ENCODE measurements at places on chromosomes 1 and 21.
A peak's percentile ranks its signal among the peaks of the same experiment; 100 is the strongest.

GRCh38 chr1:61107638-61108037 lies 25.3 kb downstream of the NFIA start:
- no peak for DNase-seq

GRCh38 chr1:106613068-106613467 lies 443.4 kb upstream of the PRMT6 start:
- no peak for DNase-seq

DNA sequence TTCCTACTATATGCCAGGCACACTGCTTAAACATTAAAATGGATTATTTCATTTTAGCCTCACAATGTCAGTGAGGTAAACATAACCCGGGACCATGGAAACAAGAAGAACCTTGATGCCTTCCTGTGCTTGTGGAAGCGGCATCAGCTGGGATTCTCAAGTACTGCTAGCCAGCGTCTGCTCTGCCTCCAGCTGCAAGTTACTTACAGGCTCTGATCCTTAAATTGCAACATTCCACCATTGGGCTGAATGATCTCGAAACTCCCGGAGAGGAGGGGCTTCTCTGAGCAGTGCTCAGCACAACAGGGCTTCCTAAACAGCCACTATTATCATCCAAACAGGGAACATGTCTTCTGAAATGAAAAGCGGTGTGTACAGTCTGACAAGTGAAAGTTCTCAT lies 6.7 kb upstream of the MAN1C1 start:
- no peak for DNase-seq

DNA sequence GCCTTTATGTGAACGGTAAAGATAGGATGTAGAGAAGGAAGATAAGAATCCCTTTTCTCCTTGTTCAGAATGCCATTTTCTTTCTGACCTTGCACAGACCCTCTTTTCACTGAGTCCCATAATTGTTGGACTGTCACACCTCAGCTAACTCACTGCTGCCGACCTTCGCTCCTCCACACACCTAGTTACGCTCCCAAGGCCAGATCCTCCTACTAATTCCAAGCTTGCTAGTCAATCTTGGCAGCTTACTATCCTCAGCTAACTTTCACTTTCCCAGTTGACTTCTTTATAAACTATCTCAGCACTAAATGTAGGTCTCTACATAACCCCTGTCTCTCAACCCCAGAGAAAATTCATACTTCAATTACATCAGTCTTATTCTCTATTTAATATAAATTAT lies 471.8 kb upstream of the PRMT6 start:
- no peak for DNase-seq

DNA sequence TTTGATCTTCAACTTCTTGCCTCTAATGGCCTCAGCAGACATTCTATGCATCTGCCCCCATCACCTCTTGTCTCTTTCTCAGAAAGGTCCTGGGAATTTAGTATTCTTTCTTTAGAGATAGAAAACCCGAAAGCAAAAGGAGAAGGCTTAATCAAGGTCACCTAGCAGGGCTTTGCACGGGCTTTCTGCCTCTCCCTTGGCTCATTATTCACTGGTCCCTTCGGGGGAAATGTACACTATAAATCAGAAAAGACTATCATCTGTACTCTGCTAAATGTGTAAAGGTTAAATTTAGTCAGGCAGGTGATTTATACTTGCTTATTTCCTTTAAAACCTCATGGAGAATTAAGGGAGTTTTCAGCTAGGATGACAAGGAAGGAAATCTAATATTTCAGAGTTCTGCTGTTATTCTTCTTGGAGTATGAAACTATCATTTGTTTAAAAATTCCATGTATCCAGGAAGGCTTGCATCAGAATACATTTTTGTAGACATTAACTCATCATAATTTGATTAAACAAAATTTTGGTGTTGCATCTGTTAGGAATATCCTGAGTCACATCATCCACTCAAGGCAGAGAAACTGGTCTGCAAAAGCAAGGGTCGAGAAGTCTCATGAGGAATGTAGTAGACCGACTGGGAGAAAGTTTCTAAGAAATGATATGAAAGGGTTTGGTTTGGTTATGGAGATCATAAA lies 124.6 kb downstream of the GABPA start:
- DNase-seq: peak; percentile 48

GRCh38 chr21:42343963-42344510 lies 6.8 kb downstream of the TFF2 start:
- DNase-seq: no peak

GRCh38 chr1:235030919-235031596 lies 97.6 kb downstream of the TOMM20 start:
- no peak for DNase-seq

GRCh38 chr1:40495315-40495903 lies 13.2 kb upstream of the EXO5 start:
- DNase-seq: no peak

DNA sequence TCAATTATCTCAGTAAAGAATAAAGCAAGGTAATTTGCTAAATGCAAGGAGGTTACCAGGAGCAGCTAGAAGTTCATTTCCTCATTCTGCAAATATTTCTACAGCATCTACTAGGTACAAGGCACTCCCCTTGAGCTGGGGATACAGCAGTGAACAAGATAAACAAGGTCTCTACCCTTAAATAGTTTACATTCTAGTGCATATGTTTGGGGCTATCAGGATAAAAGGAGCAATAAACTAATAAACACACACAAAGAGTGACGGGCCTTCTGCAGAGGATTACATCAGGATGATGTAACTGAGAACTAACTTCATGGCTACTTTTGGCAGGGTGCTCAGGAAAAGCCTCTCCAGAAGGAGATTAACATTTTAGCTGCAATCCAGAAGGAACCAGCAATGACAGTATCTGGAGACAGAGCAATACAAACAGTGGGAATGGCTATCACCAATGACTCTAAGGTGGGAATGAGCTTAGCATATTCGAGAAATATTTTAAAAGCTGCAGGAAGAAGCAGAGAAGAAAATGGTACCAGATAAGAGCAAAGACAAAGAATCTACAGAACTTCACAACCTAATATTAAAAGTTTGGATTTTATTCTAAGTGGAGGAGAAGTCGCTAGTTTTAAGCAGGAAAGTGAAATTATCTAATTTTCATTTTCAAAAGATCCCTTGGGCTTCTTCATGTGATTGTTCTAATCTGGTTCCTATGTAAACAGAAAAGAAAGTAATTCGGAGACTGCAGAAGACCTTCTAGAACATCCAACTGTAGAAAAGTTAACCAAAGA lies 25.8 kb downstream of the TP53BP2 start:
- no peak for DNase-seq

DNA sequence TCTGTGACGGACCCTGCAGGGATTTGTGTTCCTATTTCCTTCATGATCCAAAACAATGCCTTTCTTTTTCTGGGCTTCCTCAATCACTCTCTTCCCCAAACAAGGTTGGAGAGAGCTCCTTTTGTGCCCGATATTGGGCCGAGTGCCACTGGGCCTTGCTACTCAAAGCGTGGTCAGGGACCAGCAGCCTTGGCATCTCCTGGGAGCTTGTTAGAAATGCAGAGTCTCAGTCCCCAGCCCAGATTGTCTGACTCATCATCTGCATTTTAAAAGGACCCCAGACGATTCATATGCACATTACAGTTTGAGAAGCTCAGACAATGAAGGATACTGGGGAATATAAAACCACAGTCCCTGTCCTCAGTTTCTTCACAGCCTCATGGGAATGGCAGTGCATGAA lies 19.9 kb downstream of the ADORA1 start:
- no peak for DNase-seq

GRCh38 chr1:53657891-53658396 lies 81.0 kb downstream of the GLIS1 start:
- no peak for DNase-seq

DNA sequence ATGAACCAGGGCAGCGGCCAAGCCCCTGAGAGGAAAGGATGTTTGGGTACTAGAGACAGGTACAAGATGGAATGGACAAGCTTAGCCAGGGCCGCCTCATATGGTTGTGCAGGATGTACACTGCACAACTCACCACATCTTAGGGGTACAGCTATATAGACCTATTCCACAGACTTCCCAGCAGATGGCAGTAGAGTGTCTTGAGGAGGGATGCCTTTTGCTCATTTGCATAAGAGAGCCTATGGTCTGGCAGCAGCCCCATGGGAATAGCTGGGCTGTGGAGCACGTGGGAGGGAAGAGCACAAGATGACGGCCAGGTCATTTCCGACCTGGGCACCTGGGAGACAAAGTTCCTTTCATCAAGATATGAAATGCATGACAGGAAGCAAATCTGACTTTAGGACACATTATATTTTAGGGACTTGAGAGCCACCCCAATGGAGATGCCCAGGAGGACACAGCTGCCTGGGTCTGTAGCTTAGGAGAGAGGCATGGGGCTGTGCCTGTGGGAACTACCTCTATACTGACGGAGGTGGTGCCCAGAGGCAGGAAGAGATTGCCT lies 215.5 kb downstream of the KCNJ6 start:
- no peak for DNase-seq

DNA sequence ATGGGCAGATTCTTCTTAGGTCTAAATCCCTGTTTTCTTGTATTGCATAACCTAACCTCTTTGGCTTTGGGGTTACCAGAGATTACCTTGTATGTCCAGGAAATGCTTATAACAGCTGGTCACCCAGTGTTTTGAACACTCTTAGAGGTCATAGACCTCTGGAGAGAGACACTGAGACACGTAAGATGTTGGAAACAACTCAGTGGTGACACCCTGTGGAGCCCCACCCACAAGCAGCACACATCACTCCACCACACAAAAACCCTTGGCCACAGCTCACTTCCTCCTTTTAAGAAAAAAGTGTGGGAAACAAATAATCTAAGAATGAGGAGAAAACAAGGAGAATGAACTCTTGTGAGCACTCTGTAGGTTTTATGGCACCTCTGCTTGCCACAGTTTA lies 26.3 kb upstream of the CYP4B1 start:
- no peak for DNase-seq

- no peak for DNase-seq
These were observed 16.2 kb downstream of the JMJD4 start for GRCh38 chr1:227718932-227719331.

- DNase-seq: no peak
These were observed 7.0 kb upstream of the TNFRSF1B start for GRCh38 chr1:12159816-12160215.

DNA sequence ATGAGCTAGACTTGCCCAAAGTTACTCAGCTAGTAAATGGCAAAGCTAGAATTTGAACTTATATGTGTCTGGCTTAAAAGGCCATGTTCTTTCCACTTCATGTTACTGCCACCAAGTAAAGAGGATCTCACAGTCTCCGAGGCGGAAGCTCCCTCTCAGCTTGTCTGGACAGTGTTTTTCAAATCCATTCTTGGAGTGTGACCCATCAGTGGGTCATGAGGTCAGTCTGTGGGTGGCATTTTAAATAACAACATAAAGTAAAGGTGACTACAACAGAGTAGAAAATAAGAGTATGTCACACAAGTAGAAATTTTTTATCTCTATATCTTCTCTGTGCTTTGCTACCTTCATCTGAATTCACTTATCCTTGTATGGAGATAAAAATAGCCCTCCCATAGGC lies 3.2 kb upstream of the HMGB4 start:
- no peak for DNase-seq
